ENCODE measurements at places on chromosomes 4 and X.

DNA sequence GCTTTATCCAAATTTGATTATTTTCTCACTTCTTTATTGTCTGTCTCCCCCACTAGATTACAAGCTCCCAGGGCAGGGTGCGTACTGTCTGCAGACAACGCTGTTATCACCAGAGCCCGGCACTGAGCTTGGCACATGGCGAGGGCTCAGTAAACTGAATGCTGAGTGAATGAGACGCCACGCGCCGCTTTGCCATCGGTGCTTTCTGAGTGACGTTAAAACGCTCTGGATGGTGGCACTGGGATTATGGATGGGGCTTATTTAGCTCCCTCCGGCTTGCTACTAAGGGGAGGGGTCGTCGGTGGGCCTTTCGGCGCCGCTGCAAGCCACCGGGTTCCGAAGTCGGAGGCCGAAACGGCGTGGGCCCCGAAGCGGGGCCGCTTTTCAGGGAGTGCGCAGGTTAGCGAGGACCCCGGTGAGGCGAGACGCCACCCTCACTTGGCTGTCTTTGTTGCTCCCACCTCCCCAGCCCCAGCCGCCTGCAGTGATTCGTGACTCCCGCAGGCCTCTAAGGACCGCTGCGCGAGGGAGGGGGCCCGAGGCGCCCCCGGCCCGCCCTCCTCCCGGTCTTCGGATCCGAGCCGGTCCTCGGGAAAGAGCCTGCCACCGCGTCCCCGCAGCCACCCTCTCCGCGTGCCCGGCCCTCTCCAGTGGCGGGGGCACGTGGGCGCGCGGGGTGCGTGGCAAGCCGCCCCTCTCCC, 569 bp upstream of the FHL1 start:
- no peak for DNase-seq

GRCh38 chrX:46459603-46460002, 85.6 kb downstream of the ZNF674 start:
- DNase-seq: no peak

DNA sequence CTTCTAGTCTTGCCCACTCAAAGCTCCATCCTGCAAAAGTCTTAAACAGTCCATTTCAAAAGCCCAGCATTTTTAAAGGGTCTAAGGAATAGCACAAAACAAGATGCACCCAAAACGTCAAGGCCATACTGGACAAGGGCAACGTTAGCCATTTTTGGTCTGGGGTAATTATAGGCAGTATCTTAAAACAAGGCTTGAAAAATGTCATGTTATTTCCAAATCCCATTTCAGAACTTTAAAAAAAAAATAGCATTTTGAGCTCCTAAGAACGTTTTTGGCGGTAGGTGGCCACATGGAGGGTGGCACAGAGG, 584 bp upstream of the TMEM165 start:
- DNase-seq: no peak

DNA sequence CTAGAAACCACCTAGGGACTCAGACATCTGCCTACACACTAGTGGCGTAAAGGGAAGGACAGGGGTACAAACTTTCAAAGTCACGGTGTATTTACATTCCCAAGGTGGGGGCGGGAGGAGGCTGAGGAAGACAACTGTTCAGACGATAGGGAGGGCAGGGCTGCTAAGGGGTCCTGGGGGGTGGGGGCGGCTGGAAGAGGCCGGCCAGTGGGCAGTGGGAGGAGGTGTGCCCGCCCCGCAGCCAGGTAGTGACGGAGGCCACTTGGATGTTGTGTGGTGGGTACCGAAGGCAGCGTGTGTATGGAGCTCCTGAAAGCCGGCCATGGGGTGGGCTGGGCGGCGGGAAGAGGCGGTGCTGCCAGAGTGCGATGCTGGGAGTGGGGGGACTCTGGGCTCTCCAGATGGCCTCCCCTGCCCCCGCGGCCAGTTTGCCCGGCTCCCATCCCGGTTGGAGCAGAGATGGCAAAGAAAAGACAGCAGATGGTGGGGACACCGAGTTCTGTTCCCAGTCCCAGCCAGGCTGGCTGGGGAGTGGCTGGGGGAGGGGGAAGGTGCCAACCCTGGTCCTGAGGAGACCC, 24.2 kb downstream of the L1CAM start:
- DNase-seq: no peak

GRCh38 chr4:179595671-179596410, 2153.6 kb upstream of the AGA start:
- no peak for DNase-seq

- DNase-seq: no peak
Observed at GRCh38 chr4:107349266-107349665, 313.2 kb upstream of the DKK2 start.

DNA sequence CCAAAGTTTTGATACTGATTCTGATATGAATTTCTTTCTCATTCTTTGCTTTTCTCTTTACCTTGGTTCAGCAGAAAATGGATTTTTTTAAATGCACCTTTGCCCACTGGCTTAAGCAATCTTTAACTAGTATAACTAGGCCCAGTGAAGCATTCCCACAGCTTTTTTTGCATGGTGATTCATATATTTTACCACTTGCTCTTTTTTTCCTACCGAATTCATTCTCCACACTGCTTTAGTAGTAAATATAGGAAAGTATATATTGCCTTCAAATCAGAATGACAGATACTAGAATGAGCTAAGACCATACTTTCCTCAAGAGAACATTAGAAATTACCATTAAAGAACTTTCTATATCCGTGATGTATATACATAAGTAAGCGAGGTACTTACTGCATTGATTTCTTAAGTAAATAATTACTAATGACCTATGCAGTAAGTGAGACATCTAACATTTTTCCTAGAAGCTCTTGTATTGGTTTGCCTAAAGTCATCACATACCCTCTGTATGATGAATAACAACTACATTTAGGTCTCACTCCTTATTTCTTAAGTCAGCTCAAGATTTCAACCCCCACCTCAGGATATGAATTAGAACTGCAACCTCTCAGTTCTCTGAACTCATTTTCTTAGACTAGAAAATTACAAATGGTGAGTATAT, 44.2 kb downstream of the SLC4A4 start:
- DNase-seq: no peak

DNA sequence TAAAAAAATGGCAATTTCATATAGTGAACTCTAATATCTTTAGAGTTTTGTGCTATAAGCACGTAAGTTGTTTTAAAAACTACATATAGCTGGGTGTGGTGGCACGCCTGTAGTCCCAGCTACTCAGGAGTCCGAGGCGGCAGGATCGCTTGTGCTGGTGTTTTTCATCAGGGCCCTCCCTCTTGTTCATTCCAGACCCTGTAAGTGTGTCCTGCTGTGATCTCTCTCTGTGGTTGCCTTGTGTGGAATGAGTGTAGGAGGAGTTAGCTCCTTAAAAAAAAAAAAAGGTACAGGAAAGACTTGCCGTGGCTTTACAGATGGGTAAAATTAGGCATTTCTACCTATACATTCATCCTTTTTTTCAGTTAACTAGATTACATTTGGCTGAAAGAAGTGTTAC, 35.4 kb downstream of the RBBP7 start:
- no peak for DNase-seq
